ENCODE measurements at places on chromosomes 12 and 14.

DNA sequence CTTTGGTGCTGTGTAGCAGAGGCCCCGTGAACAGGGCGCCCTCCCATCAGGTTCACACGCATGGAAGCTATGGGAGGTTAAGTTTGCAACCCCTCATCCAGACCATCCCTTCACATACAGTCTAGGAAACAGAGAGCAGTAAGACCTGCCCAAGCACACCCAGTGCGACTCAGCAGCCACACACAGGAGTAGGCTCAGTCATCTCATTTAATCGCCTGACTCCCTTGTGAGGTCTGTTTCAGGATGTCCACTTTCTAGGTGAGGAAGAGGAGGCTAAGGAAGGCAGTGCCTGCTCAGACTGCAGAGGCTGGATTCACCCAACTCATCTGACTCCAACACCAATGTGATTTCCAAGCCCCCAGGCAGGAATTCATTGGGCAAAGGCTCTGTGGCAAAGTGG is 11.9 kb downstream of the BDKRB1 start:
- DNase-seq = no peak

DNA sequence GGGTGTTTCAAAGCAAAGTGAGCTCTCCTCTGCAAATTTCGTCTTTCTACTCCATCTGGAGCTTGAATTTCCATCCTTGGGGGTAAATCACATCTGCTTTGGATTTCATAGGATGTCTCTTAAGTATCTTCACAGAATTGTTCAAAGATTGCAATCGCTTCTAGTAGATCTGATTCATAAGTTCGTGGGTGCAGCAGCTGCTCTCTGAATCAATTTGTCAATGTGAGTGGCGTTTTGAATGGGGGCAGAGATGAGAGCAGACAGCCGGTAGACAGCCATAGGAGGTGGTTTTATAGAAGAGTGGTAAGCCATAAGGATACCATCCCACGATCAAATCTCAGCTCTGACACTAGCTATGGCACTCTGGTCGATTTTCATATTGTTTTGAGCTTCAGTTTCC is 146.0 kb upstream of the RPH3A start:
- DNase-seq = no peak

DNA sequence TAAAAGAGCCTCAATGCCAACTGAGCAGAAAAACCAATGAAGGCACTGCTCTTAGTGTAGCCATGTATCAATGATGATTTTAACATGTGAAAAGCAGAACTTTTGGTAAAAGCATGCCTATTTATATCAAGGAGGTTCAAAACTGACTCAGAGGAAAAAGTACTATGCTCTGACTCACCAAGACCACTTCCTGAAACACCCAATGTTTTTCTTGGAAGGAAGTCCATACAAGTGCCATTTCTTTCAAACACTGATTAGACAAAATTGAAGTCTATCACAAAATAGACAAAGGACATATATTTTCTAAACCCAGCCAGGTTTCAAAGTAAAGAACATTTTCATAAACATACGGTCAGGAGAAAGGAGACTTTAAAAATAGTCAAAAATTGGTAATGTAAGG is 88.6 kb downstream of the EPS8 start:
- no peak for DNase-seq

GRCh38 chr12:57740656-57741412 is 2.3 kb upstream of the AGAP2 start:
- no peak for DNase-seq

- DNase-seq = no peak
These were observed 9.5 kb downstream of the TMEM132C start for GRCh38 chr12:128276471-128276870.

DNA sequence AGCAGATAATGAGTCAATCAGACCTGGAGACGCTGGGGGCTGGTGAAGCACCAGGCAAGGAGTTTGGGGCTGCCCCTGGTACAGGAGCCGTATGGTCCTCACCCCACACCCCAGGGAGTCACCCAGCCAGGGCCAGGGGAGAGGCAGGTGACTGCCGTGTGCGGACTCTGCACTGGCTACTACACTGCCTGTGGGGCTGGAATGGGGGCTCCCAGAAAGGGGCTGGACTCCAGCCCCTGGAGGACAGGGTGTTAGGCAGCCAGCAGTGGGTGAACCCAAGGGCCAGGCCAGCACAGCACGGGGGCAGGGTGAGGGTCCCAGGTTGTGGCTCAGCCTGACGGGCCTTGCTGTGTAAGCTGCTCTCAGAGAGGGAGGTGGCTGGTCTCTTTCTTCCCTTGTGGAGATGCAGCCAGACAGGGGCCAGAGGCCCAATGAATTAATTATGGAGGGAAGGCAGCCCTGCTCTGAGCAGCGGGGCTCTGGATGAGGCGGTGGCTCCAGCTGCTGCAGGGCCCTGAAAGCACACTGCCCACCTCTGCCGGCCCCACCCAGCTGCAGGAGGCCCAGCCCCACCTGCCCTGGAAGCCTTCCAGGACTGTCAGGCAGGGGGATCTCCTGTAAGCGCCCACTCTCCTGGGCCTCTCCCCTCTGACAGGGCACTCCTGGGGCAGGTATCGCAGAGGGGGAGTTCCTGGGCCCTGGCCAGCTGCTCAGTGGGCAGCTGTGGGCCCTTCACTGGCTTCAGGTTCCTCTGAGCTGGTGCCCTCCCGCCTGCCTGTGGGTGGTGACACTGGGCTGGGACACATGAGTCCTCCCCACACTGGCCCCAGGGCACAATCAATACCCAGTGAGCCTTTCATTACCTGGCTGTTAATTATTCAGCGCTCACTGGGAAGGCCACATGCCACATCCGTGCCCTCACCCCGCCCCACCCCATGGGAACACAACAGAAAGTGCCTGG is 142.5 kb upstream of the C14orf180 start:
- no peak for DNase-seq

- DNase-seq = no peak
These were observed 59.0 kb upstream of the ARID2 start for GRCh38 chr12:45670346-45671065.

- DNase-seq = no peak
These were observed 507 bp upstream of the CD9 start for GRCh38 chr12:6199531-6200255.

DNA sequence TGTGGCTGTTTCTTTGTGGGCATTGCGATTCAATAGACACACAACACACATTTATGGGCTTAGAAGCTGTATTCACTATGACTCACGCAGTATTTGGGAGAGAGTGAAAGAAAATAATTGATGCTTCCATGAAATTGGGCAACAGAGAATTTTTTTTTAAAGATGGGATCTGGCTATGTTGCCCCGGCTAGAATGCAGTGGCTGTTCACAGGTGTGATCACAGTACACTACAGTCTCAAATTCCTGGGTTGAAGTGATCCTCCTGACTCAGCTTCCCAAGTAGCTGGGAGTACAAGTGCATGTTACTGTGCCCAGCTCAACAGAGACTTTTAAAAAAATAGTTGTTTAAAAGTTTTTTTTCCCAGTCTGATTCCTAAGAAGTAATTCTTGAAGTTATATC is 146.3 kb downstream of the APAF1 start:
- no peak for DNase-seq

DNA sequence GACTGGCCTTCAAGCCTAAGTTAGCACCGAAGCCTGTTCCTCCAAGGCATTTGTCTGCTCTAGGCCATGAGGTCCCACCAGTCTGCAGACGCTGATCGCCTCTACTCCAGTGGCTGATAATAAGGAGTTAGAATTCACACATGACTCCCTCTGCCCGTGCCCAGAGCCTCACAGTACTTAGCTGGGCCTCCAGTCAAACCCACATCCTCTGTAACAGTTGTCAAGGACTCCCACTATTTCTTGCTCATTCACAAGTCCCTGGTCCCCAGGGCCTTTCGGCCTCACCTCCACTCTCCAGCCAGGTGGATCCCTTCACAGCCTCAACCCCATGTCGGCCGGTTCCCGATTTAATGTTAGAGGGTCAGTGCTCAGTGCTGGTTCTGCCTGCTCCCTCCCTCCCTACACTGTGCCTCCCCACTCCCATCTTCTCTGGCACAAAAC is 6.3 kb upstream of the KRT5 start:
- DNase-seq = no peak

DNA sequence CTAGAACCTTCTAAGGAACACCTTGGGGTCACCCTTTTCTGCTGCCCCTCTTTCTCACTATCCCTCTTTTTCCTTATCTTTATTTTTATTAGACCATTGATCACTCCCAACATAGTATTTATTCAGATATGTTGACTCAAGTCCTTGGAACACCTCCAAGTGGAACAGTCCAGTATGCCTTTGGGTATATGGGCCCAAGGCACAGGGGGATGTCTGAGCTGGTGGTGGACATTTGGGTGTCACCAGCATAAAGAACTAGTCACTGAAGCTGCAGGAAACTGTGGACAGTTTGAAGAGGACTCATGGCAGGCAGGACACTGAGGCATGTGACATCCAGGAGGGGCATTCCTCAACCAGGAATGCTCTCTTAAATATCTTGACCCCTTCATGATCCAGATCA is 105.6 kb downstream of the VEZT start:
- no peak for DNase-seq

DNA sequence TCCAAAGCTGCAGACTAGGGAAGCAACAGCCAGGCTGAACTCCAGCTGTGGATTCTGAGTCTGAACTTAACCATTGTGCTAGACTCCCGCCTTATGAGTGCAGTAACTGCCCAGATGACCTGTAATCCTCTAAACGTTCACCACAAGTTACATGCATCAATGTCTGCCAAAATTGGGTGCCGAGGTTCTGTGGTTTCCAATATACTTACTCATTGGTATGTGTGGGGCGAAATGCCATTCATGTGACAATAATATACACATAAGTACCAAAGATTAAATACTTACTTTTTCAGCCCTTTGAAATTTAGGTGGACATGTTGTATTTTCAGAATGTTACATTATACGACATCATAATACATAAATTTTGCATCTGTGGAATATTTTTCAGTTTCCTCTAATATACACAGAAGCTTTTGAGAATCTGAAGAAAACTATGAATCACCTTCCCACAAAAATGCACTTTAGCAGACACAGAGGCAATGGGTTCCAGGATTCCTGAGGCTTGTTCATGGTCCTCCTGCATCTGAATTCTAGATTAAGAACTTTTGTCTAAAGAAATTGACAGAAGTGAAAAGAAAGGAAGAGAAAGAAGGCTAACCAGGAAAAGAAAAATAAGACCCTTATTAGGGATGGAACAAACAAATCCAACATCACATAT is 31.7 kb downstream of the GRIP1 start:
- no peak for DNase-seq

DNA sequence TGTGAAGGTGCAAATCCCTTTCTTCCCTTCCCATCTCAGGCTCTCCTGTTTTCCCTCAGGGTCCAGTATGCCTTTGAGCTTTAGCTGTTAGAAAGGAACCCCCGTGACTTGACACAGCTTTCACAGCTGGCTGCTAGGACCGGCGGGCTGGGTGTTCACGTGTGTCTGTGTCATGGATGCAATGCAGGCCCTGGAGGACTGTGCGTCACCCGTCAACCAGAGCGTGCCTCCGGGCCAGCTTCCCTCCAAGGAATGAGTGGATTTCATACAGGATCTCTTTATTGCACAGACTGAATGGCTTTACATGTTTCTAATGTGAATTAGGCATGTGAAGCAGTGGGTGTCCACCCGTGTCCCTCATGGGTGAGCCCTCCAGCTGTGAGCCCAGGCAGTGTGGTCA is 77.4 kb downstream of the AACS start:
- no peak for DNase-seq

GRCh38 chr14:73305499-73305898 is 68.2 kb downstream of the PAPLN start:
- DNase-seq = no peak

DNA sequence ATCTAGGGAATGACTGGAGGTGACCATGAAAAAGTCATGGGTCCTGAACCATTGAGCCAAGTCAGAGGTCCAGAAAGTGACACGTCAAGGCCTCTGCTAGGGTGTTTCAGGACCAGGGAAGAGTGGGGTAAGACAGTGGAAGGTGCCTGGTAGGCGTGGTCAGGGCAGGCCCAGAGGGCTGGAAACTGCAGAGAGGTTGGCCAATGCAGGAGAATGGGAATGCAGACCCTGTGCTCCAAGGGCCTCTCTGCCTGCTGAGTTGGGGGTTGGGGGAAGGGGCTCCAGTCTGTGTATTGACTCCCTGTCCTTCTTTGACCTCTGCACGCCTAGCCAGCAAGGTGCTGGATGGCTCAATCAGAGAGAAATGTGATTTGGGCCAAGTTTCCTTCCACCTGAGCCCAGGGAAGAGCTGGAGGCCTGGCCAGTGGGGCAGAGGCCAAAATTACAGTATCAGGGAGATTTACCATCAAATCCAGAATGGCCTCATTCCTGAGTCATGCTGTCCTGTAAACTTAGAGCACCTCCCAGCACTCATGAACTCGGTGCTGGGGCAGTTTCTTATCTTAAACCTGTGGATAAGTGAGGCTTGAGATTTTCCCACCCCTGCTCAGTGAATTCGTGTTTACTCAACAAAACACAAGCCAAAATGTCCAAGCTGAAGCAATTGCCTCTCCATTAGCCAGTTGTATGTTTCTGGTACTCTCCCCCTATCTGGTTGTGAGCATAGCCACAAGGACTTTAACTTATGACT is 24.4 kb downstream of the IRF2BPL start:
- DNase-seq = no peak

GRCh38 chr12:131963381-131963780 is 13.6 kb downstream of the EP400 start:
- no peak for DNase-seq

DNA sequence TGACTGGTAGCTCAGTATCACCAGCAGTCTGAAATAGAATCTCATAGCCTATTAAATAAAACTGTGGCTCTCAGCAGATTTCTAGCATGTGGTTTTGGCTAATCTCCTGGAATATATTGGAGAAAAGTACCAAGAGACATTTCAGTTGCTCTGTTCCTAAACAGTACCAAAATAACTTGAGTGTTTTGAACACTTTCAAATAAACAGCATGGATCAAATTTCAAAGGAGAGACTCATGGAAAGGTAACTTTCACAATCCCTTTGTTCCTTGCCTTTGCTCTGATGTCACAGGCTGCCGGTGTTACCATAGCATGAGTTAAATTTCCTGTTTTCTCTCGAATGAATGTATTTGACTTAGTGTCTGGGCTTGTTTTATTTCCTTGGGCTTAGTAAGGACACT is 3.4 kb downstream of the ARG2 start:
- DNase-seq = no peak

DNA sequence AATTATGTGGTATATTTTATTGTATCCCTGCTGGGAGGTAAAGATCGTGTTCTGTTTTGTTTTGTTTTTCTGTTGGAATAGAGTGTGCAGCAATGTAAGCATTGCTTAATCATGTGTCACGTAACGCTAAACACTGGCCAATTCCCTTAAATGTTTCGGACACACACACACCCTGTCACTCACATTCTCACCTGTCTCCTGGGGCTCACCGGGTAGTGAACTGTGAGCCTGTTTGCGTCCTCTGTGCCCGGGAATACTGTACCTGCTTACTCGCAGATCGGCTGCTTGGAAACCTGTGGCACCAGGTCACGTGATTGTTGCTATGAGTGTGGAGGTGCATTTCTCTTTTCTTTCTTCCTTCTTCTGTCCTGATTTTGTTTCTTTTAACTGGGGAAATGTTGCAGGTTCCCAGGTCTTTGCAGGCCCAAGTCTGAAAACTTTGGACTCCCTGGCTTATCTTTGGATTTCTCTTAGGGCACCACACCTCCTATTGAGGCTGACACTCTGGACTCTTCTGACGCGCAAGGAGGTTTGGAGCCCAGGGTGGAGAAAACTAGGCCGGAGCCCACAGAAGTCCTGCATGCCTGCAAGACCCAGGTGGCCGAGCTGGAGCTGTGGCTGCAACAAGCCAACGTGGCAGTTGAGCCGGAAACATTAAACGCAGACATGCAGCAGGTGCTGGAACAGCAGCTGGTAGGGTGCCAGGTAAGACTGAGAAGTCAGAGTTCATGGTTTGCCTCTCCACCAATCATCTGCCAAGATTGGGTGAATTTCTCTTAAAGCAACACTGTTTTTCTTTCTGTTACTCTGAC is 181.1 kb downstream of the ESR2 start:
- DNase-seq = peak; percentile 41

- DNase-seq = no peak
These were observed 50.8 kb downstream of the RPS6KA5 start for GRCh38 chr14:91009501-91010152.
